Right cardiac atrium (tissue), 5 donors: ENCODE measurements at places on chromosomes 2 and 18. TPM values are rescaled to one million over a fixed set of nuclear protein-coding genes. Genes with fewer than 3 reads are reported as not detected.

TET3 gene
- polyA plus RNA-seq, result 1.1 TPM

SPC25 gene
- polyA plus RNA-seq, result not detected

CTDSP1 gene
- polyA plus RNA-seq, result 85.9 TPM

CXCR1 gene
- polyA plus RNA-seq, result 0.09 TPM

ALPG gene
- not detected for polyA plus RNA-seq

SLC30A3 gene
- 7.3 TPM for polyA plus RNA-seq

PLCD4 gene
- polyA plus RNA-seq, result 0.48 TPM

NR4A2 gene
- polyA plus RNA-seq, result 22.7 TPM

C2orf78 gene
- polyA plus RNA-seq, result not detected

IL36B gene
- polyA plus RNA-seq, result not detected

SLC40A1 gene
- polyA plus RNA-seq, result 32.2 TPM

CNRIP1 gene
- polyA plus RNA-seq, result 16.8 TPM

HAAO gene
- polyA plus RNA-seq, result 4.6 TPM

DNA sequence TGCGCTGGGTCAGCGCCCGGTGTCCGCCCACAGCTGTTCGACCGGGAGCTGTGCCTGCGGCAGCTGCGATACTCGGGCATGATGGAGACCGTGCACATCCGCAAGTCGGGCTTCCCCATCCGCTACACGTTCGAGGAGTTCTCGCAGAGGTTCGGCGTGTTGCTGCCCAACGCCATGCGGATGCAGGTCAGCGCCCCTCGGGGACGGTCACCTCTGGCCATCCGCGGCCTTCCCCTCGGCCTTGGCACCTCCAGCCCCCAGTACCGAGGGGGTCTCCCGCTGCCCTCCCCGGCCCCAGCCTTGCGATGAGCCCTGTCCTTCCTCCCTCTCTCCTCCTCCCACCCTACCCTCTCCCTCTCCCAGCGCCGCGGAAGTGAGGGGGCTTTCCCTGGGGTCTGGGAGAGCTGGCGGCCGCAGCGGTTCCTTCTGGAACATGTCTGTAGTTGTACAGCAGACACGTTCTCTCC is 53.2 kb upstream of the GPR17 start:
- DNase-seq, result no peak

GRCh38 chr2:8469709-8470493 is 212.0 kb upstream of the ID2 start:
- no peak for DNase-seq

GRCh38 chr2:19702267-19702666 is 199.5 kb downstream of the TTC32 start:
- DNase-seq, result no peak

DNA sequence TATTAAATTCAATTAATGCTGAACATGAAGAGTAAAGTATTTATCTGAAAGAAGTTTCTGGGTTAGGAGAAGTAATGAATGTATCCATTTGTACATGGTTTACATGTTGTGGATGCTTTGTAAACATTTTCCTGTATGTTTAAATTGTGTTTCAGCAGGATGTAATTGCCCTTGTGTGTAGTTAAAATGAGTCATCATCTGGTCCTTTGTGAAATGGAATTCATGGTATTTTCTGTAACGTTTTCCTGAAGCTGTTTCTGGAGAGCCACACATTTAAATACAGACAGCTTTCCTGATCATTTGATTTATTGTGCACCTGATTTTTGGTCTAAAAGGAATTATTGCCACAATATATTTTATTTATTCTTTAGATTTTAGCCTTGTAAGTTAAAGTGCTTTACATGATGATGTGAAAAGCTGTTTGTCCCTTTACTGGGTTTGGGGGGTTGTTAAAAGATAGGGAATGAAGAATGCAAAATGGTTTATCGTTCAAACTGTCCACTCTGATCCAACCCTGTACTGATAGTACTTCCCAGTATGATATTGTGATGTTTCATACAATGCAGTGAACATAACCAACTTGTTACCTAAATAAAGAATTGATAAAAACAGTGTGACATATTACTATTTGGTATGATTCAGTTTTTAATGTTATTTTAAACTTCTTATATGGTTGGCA is 41.7 kb upstream of the SLC3A1 start:
- no peak for DNase-seq

- peak; percentile 69 for DNase-seq
Measured at GRCh38 chr2:120660771-120661459, 74.8 kb upstream of the GLI2 start.

DNA sequence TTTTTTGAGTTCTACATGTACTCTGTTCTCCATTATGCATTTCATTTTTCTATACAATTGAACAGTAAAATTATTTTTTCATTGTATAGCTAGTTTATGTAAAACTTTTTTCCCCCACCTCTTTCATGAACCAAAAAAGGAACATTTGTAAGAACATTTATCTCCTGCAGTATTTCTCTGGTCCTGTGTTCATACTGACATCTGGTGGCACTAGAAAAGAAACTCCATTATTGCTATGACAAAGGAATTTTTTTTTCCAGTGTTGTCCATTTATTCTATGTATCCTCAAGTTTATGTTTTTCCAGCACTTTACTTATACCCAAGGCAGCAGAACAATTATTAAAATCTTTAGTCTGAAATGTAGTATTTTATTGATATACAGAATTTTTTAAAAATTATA is 27.4 kb upstream of the CHAC2 start:
- no peak for DNase-seq

DNA sequence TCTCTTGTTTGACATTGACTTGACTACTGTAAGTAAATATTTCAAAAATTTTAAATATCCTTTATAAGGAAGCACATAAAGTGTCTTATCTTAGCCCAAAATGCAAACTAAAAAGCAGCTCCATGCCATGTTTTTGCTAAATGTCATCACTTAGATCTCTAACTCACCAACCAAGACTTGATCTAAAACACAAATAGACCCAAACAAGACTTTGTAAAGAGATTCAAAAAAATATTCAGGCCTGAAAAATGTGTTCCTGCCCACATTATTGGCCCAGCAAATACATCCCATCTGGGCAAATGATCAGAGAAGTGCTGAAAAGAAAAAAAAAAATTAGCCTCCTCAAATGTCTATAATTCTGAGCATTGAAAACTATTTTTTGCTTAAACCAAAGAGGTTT is 187.6 kb downstream of the MREG start:
- no peak for DNase-seq

- DNase-seq, result no peak
Measured at GRCh38 chr2:215967590-215968378, 45.6 kb downstream of the MREG start.

DNA sequence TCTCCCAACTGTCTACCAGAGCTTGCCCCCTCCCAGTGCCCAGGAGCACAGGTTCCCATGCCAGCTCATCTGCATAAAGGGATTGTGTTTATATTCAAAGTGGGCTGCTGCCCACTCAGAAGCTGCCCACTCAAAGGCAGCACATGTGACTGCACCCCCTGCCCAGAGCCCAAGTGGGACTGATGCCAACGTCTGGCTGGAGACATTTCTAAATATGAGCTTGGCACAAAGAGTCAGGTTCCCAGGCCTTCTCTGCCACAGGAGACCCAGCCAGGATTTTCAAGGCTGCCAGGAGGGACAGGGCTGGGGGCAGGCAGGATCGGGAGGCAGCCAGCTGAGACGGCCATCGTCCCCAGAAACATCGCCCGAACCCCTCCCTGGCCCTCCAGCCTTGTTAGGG is 67.1 kb downstream of the ZBTB7C start:
- DNase-seq, result no peak

GRCh38 chr2:32284321-32284720 is 6.6 kb downstream of the YIPF4 start:
- DNase-seq, result no peak

GRCh38 chr2:189060096-189060642 is 86.0 kb downstream of the COL3A1 start:
- DNase-seq, result no peak

DNA sequence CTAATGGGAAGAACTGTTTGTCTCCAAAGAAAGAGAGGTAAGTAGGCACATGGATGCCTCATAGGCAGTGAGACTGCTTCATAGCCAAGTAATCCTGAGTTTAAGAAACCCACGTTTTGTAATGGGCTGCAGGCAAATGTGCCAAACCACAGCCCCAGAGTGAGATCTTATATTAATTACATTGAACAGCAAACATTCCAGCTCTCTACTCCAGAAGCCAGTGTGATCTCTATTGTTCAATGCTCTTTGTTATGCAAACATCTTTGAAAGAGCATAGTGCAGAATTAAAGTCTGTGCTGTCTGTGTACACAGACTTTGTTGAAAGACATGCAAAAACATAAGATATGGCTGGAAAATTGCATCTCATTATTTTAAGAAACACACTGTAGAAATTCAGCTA is 720.8 kb upstream of the REG3G start:
- no peak for DNase-seq

- DNase-seq, result no peak
Measured at GRCh38 chr18:11106894-11107293, 42.5 kb downstream of the PIEZO2 start.

GRCh38 chr2:197950006-197950405 is 145.6 kb downstream of the PLCL1 start:
- no peak for DNase-seq

DNA sequence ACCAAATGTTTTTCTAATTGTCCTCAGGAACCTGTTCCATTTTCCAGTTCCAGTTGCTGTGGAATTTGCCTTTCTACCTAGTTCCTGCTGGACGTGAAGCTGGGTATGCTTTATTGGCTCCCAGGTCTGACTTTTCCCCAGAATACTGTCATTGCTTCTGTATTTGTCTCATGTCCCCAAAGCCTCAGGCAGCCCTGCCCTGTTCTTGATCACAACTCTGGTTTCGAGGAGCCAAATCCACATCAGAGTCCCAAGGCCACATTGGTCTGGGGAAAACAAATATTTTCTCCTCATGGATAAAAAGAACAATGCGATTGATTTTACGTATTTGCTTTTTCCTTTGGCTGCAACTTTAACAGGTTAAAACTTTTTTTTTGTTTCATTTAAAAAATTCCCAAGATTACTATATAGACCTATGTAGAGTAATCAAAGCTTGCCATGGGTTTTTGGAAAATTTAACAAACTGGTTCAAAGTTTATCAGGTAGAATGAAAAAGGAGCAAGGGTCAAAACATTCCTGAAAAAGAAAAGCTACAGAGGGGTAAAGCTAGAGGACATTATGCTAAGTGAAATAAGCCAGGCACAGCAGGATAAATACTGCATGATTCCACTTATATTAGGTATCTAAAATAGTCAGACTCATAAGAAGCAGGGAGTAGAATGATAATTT is 85.2 kb downstream of the MDH1 start:
- no peak for DNase-seq

DNA sequence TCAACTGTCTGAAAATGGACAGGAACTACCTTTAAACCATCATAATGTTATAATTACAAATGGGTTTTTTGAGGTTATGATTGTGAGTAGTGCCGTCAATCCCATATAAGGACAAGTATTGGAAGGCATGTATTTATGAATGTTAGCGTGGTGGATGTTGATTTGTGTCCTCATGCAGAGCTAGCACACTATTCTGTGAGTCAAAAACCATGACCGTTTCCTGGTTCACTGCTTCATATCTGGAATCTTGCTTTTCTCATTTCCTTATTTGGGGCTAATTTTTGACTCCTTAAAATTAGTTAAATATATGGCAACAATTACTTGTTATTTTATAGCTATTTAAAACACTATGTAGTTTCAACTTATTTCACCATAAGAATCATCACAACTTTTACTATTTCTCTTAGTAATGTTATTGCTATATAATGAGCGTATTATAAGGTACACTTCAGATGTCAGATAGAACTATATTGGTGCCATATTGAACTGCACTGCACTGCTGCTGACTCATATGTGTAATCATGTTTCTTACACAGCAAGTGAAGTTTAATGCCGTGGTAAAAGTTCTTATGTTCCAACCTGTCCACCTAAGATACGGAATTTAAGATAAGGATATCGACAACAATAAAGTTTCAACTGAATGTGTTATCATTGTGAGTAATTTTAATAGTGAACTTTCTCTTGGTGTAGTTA is 192.8 kb downstream of the PTGR3 start:
- no peak for DNase-seq

DNA sequence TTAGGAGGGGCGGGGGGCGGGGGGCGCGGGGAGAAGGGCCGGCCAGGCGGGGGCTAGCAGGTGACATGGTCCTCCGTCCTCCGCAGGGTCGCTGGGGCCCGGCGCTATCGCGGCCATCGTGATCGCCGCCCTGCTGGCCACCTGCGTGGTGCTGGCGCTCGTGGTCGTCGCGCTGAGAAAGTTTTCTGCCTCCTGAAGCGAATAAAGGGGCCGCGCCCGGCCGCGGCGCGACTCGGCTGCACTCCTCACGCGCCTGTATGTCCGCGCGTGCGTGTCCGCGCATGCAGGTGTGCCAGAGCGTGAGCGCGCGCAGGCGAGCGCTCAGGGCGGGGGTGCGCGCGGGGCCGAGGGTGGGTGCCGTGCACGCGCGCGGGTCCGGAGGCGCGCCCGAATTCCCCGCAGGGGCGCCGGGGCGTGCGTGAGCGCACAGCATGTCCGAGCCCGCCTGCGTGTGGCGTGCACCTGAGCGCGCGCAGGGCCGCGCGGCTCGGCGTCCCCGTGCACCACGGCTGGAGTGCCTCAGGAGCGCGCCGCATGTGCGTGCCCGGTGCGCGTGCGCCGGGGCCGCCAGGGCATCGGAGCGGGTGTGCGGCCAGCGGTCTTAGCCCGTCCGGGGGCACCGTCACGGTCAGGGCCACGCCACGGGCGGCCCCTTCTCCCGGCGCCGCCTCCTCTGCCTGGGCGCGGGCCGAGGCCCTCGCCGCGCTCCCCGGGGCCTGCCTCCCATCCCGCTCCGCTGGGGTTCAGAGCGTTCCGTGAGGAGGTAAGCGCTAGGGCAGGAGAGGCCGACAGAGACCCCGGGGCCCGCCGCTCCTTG is 6.3 kb downstream of the SNORC start:
- no peak for DNase-seq

GRCh38 chr2:174035981-174036742 is 71.0 kb upstream of the SP3 start:
- peak; percentile 77 for DNase-seq

DNA sequence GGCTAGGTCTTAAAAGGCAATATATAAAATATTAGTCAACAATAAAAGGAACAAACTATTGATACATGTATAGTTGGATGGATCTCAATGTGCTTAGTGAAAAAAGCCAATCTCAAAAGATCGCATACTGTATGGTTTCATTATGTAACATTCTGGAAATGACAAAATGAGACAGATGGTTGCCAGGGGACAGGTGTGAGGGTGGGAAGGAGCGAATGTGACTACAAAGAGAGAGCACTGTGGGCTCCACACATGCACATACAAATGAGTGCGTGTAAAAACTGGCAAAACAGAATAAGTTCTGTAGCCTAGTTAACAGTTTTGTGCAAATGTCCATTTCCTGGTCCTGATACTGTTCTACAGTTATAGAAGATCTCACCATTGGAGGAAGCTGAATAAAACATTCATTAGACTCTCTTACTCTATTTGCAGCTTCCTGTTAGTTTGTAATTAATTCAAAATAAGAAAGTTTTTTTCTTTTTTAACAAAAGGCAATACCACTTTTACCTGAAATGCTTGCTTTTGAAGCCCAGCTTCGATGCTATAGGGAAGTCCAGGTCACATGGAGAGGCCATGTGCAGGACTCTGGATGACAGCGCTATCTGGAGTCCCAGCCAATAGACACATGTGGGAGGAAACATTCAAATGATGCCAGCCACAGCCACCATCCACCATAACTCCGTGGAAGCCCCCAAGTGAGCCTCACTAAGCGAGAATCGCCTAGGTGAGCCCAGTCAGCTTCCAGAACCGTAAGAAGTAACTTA is 21.0 kb upstream of the C2orf80 start:
- no peak for DNase-seq
